ENCODE measurements at places on chromosomes 4 and X.
A peak's percentile ranks its signal among the peaks of the same experiment; 100 is the strongest.

DNA sequence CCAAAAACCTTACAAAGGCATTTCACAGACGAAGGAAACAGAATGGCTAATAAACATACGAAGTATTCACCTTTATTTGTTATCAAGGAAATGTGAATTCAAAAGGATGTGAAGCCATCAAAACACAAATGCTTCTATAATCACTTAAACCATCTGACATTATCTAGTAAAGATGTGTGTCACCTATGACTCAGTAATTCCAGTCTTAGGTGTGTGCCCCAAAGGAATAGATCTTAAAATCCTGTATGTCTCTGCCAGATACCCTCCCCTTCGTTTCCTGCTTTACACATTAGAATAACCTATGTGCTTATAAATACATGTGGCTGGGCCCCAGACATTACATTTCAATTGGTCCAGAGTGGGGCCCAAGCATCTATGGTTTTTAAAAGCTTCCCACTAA lies 41.8 kb upstream of the CEP135 start:
- peak; percentile 83 for DNase-seq

DNA sequence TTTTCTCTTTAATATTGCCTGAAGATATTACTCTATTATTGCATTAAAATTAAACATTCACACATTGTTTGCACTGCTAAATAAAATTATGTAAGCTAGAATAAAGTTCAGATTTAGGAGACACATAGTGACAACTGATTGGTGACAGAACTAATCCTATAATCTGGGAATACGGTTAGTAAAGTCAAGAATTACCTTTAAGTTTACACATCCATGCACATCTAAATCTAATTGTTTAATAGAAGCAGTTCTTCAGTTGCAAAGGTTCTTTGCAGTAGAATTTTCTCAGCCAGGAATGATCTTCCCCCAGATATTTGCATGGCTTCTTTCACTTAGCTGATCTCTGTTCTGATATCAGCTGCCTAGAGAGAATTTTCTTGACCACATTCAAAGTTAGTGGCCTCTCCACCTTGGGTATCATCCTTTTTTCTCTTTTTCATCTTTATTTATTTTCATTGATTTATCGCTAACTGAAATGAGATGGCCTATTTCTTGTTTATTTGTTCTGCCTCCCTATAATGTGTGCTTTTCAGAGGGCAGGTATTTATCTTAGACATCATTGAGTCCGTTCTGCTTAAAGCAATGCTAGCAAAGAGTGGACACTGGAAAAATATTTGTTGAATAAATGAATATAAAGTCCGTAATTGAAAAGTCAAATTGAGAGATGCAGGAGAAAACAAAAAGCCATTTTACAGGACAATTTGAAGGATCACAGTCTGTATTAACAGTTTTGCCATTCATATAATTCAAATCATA lies 12.6 kb downstream of the AFP start:
- DNase-seq, result no peak

DNA sequence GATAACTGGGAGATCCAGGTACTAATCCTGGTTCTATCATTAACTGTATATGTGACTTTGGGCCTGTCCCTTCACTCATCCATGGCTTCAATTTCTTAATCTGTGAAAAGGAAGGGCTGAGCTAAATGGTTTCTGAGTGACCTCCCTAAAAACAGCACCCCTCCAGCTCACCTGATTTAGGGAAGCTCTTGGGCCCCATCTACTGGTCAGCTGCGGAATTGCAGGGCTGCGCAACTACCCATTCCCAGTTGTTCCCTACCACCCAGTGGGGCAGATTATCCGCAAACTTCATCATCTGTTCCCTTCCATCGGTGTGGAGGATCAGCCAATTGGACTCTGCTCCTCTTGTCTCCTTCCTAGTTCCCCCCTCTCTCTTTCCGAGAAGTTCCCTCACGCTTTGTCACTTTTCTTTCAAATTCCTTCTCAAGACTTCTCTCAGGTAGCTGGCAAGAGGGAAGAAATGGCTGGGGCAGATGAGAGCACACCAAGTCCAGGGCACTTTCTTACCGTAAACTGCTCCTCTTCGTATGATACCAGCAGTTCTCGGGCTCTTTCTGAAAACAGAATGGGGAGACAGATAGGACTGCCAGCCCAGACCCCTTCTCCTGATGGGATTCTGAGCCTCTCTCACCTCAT lies 5.8 kb downstream of the LAS1L start:
- DNase-seq, result peak; percentile 9

- no peak for DNase-seq
Observed at GRCh38 chrX:19386679-19387078, 43.0 kb downstream of the PDHA1 start.

GRCh38 chr4:93879919-93880318 lies 51.4 kb downstream of the ATOH1 start:
- DNase-seq, result no peak

- no peak for DNase-seq
Observed at GRCh38 chr4:46586566-46586965, 196.6 kb upstream of the GABRA2 start.

- peak; percentile 74 for DNase-seq
Observed at GRCh38 chr4:76067652-76068286, 6.7 kb upstream of the ART3 start.

GRCh38 chr4:143347484-143348111 lies 10.9 kb downstream of the GAB1 start:
- DNase-seq, result no peak

DNA sequence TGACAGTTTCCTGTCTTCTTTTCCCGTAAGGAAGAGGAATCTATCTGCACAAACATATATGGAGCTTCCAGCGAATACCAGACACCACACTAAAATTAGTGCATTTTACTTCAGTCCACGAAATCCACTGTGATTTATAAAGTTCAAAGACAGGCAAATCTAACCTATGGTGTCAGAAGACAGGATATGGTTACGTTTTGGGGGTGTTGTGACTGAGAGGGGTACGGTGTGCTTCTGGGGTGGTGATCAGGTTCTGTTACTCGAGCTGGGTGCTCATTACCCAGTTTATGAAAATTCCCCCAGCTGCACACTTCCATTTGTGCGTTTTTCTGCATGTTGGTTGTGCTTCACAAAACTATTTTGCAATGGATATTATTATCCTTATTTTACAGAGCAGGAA lies 10.3 kb downstream of the VGLL1 start:
- no peak for DNase-seq

GRCh38 chr4:83906561-83906960 lies 370.7 kb downstream of the GPAT3 start:
- DNase-seq, result no peak

DNA sequence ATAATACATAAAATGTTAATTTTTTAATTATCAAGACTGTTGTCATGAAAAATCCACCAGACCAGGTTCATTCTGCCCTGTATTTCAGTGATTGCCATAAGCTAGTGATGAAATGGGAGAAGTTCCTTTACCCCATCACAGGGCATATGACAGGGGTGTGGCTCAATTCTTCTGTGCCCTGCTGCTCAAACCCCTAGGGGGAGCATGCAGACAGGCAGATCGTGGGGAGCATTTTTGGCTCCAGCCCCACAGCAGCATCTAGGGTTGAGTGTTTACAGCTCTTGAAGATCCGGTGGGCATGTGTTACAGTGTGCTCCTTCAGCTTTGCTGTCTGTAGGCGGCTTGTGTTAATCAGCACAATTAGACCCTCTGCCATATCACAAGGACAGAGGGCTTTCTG lies 700.7 kb downstream of the PCDH18 start:
- no peak for DNase-seq

GRCh38 chr4:143438710-143439109 lies 74.8 kb upstream of the SMARCA5 start:
- no peak for DNase-seq

DNA sequence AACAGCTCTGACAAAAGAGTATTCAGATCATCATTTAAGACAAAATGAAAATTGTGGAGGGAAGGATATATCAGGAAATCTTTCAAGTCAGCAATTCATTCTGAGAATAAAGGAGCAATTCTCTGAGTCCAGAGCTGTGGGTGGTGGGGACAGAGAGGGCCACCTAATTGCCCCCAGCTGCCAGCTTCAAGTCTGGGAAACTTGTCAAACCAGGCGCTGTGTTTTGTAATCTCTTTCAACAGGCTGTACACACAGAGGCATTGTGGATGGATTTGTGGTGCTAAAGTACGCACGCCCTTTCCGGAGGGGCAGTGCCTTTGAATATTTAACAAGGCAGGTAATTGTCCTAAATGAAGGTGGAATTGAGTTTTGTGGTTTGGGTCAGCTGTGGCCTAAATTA lies 591.1 kb upstream of the BOD1L1 start:
- no peak for DNase-seq

DNA sequence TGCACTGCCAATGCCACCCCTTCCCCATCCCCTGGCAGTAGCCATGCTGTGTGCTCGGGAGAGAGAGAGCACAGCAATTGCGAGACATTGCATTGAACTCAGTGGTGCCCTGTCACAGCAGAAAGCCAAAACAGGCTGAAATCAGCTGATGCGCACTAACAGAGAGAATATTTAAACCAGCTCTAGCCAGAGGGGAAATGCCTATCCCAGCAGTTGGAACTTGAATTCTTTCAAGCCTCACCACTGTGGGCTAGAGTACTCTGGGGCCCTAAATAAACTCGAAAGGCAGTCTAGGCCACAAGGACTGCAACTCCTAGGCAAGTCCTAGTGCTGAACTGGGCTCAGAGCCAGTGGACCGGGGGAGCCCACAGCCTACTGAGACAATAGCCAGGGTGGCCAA lies 17.7 kb upstream of the RP2 start:
- no peak for DNase-seq

DNA sequence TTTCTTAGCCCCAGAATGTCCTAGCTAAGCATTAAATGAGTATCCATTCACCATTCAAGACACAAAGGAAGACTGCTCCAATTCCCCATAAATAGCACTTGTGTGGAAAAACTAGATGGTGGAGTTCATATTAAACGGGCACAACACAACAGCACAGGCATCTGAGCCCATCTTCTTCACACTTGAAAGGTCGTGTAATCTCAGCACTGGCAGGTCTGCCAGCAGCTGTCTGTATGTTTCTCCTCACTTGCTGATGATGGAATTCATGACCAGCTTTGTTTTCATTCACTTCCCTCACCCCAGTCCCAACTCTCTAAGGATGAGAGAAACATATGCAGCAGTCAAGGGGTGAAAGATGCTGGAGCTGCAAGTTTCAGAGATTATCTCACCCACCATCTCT lies 148.7 kb downstream of the AFAP1 start:
- DNase-seq, result no peak

DNA sequence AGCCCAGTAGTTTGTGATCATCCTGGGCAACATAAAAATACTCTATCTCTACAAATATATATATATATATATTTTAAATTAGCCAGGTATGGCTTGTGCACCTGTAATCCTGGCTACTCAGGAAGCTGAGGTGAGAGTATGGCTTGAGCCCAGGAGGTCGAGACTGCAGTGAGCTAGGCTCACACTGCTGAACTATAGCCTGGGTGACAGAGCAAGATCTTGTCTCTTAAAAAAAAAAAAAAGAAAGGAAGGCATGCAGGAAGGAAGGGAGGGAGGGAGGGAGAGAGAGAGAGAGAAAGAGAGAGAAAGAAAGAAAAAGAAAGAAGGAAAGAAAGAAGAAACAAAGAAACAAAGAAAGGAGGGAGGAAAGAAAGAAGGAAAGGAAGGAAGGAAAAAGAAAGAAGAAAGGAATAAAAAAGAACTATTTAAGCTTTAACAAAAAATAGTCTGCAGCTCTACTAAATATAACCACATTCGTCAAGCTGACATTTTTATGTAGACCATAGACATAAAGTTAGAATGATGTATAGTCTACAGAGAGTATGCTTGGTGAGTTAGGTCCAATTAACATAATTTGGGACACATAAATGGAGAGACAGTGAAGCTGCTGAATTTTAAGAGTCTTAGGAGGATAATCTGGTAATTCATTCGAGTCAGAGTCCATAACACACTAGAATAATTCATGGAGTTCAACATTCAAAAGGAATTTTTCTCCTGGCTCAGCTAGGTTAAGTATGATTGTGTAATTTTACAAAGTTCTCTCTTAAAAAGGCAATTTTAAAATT lies 111.9 kb downstream of the GLRA3 start:
- no peak for DNase-seq

DNA sequence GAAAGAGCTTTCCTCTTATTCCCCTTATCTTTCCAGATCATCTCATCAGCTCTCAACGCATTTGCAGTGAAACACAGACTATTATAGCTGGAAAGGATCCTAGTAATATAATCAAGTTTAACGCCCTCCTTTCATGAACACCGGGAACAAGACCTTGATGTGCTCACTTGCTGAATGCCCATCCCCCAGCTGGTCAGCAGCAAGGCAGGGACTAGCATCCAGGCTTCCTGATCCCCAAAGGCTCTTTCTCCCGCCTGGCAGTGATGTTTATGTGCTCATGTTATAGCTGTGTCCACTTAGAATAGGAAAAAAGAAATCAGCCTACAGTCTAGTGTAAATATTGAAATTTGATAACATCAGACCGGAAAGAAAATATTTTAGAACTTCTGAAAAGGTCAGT lies 24.6 kb downstream of the GPC4 start:
- no peak for DNase-seq

- DNase-seq, result no peak
Observed at GRCh38 chr4:36432586-36432985, 151.2 kb downstream of the DTHD1 start.

DNA sequence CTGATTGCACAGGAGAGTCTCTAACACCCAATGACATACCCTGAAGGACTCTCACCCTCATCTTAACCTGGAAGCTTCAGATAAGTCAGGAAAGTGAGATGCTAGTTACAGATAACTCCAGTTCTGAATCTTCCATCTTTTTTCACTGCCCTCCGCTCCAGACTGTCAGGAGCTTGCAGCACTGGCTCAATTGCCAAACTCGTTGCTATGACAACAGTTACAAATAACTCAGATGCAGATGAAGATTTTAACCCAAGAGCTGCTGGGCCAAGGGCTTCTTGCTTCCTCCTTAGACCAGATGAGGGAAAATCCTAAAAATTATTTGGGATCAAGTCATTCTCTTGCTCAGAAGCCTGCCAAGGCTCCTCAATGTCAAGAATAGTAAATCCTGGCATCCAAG lies 109.1 kb upstream of the HUWE1 start:
- DNase-seq, result no peak

GRCh38 chr4:168696826-168697225 lies 200.0 kb downstream of the PALLD start:
- DNase-seq, result no peak
